Right hindlimb (tissue), 1 donor: ENCODE measurements at places on chromosomes 7 and 10.

GRCh38 chr10:86536294-86536861 is 14.8 kb upstream of the WAPL start:
- DNase-seq, result no peak

DNA sequence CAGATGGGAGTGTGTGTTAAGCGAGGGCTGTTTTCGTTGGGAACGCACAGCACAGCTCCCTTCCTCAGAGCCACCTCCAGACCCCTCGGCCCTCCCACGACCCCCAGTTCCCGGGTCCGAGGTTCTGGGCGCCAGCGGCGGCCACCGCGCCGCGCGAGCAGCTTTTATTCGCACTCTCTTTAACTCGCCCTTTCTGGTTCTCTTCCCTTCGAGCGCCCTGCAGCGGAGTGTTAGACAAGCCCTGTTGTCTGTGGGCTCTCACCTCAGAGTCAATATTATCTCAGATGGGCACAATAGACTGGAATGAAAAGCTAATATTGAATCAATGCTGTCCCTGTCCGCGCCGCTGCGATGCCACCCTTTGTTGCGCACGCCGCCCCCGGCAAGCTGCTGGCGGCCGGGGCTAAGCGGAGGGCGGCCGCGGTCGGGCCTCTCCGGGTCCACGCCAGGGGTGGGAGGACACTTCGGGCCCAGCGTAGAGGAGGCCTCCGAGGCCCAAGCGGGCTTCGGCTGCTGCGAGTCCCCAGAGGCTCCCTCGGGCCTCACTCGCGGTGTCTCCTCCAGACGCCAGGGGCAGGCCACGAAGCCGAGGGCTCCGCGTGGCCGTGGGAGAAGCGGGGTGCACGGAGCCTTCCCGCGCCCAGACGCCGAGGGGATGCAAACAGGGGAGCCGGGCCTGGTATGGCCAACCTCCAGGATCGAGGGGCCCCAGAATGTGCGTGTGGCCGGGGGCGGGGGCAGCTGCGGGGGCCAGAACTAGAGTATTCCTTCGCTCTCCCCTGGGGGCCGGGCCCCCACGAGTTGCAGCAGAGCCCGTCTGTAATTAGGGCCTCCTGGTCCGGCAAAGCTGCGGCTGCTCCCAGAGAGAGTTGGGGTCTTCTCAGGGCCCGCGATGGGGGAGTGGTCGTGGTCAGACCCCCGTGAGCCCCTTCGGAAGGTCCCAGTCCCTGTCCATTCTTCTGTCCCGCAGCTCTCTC is 7.9 kb upstream of the EMX2 start:
- DNase-seq, result no peak

DNA sequence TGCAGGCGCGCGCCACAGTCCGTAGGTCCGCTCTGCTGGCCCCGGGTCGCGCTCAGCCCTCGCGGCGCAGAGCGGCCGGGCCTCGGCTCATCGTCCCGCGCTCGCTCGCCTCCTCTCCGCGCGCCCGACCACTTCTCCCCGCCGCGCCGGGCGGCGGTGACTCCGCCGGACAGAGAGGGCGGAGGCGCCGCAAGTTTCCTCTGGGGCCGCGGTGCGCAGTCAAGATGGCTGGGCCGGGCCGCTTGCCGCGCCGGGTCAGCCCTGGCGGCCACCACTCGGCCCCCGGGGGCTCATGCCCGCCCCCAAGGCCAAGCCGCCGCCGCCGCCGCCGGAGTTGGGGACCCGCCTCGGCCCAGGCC is 441 bp downstream of the FZD8 start:
- DNase-seq, result no peak

DNA sequence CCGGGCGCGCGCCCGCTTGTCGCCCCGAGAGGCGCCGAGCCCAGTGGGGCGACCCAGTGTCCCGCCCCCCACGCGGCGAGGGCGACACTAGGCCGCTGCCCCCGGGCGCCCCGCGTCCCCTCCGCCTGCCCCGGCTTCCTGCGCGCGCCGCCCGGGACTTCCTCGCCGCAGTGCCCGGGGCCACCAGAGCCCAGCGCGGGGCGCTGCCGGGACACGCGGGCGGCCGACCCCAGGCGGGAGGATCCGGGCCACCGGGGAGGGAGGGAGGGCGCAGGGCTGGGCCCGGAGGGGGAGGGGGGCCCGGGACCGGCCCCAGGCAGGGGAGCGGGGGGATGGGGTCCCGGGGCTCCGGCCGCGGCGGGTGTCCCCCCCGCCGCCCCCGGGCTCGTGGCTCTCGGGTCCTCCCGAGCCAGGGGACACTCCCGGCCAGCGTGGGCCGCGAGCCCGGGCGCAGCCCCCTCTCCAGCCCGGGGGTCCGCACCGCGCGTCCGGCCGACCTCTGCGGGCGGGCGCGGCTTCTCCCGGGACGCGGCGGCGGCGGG is 435 bp upstream of the PWWP2B start:
- DNase-seq, result peak; percentile 72

- DNase-seq, result no peak
Measured at GRCh38 chr7:101172005-101172853, 6.9 kb upstream of the VGF start.

DNA sequence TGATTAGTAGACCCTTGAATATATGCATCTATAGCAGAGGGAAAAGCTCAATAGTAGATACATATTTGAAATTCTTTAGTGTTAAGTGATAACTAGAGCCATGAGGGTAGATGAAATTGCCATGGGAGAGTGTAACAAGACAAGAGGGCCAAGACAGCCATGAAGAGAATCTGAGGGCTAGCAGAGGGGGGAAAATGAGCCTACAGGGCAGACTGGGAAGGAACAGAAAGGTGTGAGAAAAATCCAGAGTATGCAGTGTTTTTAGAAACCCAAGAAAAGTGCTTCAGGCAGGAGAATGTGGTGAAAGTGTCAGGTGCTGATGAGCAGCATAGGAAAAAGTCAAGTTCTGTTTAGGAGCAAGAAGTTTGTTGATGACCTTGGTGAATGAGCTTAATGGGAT is 63.0 kb downstream of the MAPK8 start:
- no peak for DNase-seq

DNA sequence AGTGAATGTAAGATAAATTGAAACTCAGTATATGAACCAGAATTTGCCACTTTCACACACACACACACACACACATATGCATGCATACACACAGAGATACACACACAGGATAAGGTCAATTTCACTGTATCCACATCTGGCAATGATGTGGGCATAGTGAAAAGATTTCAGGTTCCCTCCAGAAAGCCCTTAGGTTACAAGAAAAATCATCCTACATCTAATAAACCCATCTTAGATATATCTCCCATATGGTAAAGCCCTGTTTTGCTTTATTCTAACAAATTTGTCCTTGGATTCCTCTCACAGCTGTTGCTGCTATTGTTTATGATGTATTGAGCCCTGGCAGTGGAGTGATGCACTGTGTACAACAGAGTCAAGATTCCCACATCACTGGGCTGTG is 27.9 kb upstream of the DLX6 start:
- DNase-seq, result no peak

- no peak for DNase-seq
Measured at GRCh38 chr7:89845952-89846351, 308.3 kb upstream of the STEAP1 start.

- no peak for DNase-seq
Measured at GRCh38 chr7:75039709-75040108, 33.9 kb downstream of the RCC1L start.
